Esophagus muscularis mucosa (tissue), 4 donors: ENCODE measurements at places on chromosomes 7 and 10. TPM values are rescaled to one million over a fixed set of nuclear protein-coding genes. Genes with fewer than 3 reads are reported as not detected.
A peak's percentile ranks its signal among the peaks of the same experiment; 100 is the strongest.

- H3K27ac ChIP-seq: no peak overlapping the region
- no peaks in the 10 kb centered on the region for H3K27me3 ChIP-seq
Observed at GRCh38 chr10:71473671-71474599, 77.2 kb downstream of the CDH23 start.

GRCh38 chr10:70587045-70587658 is 15.4 kb downstream of the PRF1 start:
- no peak overlapping the region for H3K27ac ChIP-seq
- no peak overlapping the region for H3K4me3 ChIP-seq
- no peaks in the 10 kb centered on the region for H3K36me3 ChIP-seq
- DNase-seq: no peak
- peaks cover 21% of the 10 kb centered on the region for H3K4me1 ChIP-seq
- no peaks in the 10 kb centered on the region for H3K27me3 ChIP-seq

- no peak overlapping the region for H3K4me3 ChIP-seq
- H3K36me3 ChIP-seq: no peaks in the 10 kb centered on the region
- no peaks in the 10 kb centered on the region for H3K4me1 ChIP-seq
Observed at GRCh38 chr7:155998766-155999630, 186.7 kb upstream of the SHH start.

DNA sequence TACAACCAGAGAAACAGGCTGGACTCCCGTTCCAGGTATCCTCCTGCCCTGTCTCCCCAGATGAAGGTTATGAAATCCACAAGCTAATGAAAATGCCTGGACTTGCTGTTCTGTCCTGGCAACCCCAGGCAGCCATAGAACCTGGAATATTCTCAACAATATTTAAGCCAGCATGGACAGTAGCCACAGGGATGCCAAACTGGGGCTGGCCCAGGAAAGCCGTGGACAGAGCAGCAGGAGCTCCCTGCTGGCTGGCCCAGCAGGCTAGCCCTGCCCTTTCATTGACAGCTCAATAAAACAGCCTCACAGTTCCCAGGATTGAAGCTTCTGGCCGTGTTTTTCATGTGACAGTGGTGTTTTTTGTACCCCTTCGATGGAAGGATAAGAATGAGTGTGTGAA is 230.6 kb downstream of the BMPER start:
- H3K4me1 ChIP-seq: peaks cover 3% of the 10 kb centered on the region
- DNase-seq: no peak
- no peaks in the 10 kb centered on the region for H3K36me3 ChIP-seq
- H3K27me3 ChIP-seq: no peaks in the 10 kb centered on the region
- H3K27ac ChIP-seq: no peak overlapping the region
- H3K4me3 ChIP-seq: no peak overlapping the region

GRCh38 chr7:29146057-29146706 is at the start of gene CPVL:
Gene CPVL (minus strand): TSS chr7:29146537. CDS start chr7:29121061, 25,476 bp downstream.
- H3K27ac ChIP-seq: no peak within 1 kb of the TSS
- peaks cover 7% of the 10 kb centered on the region for H3K27me3 ChIP-seq
- H3K36me3 ChIP-seq: no peaks in the 10 kb centered on the region
- H3K4me1 ChIP-seq: peaks cover 13% of the 10 kb centered on the region
- H3K4me3 ChIP-seq: peak within 1 kb of the TSS; percentile 44
- peak; percentile 82 for DNase-seq

GRCh38 chr10:86261941-86262687 is 104.5 kb downstream of the GRID1 start:
- peaks cover 11% of the 10 kb centered on the region for H3K4me1 ChIP-seq
- DNase-seq: no peak
- H3K36me3 ChIP-seq: no peaks in the 10 kb centered on the region
- no peak overlapping the region for H3K27ac ChIP-seq
- no peak overlapping the region for H3K4me3 ChIP-seq

DNA sequence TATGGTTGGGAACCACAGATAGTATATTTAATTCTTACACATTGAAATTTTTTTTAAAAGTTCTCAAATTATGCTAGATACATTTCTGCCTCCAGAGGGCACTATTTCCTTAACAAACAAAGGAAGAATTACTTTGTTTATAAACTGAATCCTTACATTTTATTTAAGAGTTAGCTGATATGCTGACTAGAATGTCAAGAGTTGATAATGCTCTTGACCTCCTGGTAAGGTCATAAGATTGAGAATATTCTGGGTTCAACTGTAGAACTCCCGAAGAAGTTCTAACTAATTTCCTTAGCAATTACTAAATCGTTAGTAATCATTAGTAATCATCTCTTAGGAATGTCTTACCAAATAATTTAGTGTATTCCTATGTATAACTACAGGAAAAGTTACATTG is 95.3 kb upstream of the CYP26C1 start:
- no peak for DNase-seq
- no peaks in the 10 kb centered on the region for H3K36me3 ChIP-seq
- no peaks in the 10 kb centered on the region for H3K4me1 ChIP-seq
- H3K4me3 ChIP-seq: no peak overlapping the region
- no peak overlapping the region for H3K27ac ChIP-seq

DNA sequence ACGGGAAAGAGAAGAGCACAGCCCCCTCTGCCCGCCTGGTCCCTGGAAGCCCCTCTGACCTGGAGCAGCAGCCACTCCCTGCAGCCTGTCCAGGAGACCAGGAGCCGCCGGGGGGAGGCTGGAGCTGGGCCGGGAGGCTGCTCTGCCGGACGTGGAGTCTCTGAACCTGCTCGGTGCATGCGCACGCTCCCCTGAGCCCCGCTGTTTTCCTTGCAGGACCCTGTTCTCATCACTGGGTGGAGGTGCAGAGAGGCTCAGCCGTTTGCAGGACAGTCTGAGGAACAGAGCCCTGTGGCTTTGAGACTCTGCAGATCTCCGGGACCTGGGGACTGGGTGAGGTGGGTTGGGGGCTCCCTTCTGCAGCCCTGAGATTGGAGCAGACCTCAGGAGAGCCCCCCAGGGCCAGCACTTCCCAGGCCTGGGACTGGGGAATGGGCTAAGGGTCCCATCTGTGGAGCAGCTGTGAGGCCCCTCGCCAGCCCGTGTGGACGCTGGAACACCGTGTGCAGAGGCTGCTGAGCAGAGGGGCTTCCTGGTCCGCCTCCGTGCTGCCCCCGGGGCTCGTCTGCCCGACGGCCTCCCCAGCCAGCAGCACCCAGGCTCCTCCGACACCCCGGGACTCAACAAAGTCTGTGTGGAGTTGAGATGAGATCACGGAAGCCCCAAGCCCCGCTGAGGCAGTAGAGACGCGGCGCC is 48.5 kb upstream of the ADGRA1 start:
- H3K4me1 ChIP-seq: no peaks in the 10 kb centered on the region
- H3K4me3 ChIP-seq: no peak overlapping the region
- H3K27me3 ChIP-seq: no peaks in the 10 kb centered on the region

DNA sequence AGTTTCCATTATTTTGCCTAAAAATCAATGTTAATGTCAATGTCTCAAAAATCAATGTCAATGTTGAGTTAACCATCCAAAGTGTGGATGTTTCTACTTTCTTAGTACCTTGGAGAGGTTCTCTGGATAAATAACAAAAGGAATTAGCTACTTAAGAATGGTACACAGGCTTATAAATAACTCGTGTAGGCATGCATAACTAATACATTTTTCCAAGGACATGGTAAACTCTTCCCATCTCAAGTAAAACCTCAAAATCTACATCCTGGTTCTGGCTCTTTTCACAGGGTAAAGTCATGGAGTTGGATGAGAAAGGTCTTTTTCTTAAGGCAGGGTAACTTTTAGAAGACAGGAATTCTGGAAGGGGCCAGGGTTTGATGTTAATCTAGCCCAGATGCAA is 59.9 kb downstream of the CAV1 start:
- no peak overlapping the region for H3K27ac ChIP-seq
- H3K36me3 ChIP-seq: no peaks in the 10 kb centered on the region
- H3K4me3 ChIP-seq: no peak overlapping the region

- H3K4me3 ChIP-seq: no peak overlapping the region
- no peaks in the 10 kb centered on the region for H3K36me3 ChIP-seq
- DNase-seq: no peak
- H3K4me1 ChIP-seq: peaks cover 32% of the 10 kb centered on the region
- H3K27me3 ChIP-seq: no peaks in the 10 kb centered on the region
Observed at GRCh38 chr7:610531-611280, 91.1 kb upstream of the PDGFA start.

- H3K4me3 ChIP-seq: no peak overlapping the region
- no peaks in the 10 kb centered on the region for H3K27me3 ChIP-seq
- peaks cover 26% of the 10 kb centered on the region for H3K36me3 ChIP-seq
- H3K27ac ChIP-seq: no peak overlapping the region
- H3K4me1 ChIP-seq: no peaks in the 10 kb centered on the region
Observed at GRCh38 chr7:87852306-87852705, 23.9 kb downstream of the SLC25A40 start.

DNA sequence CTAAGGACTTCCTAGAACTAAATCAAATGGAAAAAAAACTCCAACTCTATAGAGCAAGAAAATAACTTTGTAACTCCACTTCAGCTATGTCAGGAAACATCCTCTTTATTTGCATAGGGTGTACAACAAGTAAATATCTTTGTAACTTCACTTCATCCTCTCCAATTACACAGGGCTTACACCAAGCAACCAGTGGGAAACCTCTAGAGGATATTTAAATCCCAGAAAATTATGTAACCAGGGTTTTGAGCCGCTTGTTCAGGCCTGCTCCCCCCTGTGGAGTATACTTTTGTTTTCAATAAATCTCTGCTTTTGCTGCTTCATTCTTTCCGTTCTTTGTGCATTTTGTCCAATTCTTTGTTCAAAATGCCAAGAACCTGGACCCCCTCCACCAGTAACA is 22.2 kb downstream of the LIPJ start:
- H3K4me1 ChIP-seq: no peaks in the 10 kb centered on the region
- DNase-seq: no peak
- no peak overlapping the region for H3K27ac ChIP-seq
- H3K27me3 ChIP-seq: no peaks in the 10 kb centered on the region

GRCh38 chr10:100759331-100759730 is 13.9 kb downstream of the PAX2 start:
- H3K4me1 ChIP-seq: no peaks in the 10 kb centered on the region
- H3K4me3 ChIP-seq: no peak overlapping the region
- peaks cover 79% of the 10 kb centered on the region for H3K27me3 ChIP-seq
- H3K36me3 ChIP-seq: no peaks in the 10 kb centered on the region
- no peak overlapping the region for H3K27ac ChIP-seq

GRCh38 chr7:70670288-70670687 is 461.7 kb upstream of the GALNT17 start:
- H3K4me3 ChIP-seq: no peak overlapping the region
- peaks cover 8% of the 10 kb centered on the region for H3K4me1 ChIP-seq
- H3K27ac ChIP-seq: no peak overlapping the region

DNA sequence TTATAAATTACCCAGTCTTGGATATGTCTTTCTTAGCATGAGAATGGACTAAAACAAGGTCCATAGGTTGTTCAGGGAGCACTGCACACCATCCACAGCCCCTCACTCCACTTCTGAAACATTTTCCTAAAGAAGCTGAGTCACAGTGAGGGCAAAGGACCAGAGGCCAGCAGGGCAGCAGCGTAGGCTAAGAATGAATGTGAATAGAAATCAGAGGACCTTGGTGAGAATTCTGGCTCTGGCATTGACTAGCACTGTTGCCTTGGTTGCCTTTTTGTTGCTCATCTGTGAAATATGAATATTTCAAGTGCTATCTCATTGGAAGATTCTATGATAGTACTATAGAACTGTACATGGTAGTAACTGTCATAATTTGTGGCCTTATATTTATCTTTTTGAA is 41.7 kb upstream of the TOMM7 start:
- DNase-seq: no peak
- no peak overlapping the region for H3K27ac ChIP-seq
- H3K4me3 ChIP-seq: no peak overlapping the region

GRCh38 chr7:7703427-7703826 is 15.0 kb downstream of the RPA3 start:
- DNase-seq: no peak
- no peak overlapping the region for H3K4me3 ChIP-seq
- peaks cover 33% of the 10 kb centered on the region for H3K4me1 ChIP-seq
- H3K27me3 ChIP-seq: no peaks in the 10 kb centered on the region
- no peak overlapping the region for H3K27ac ChIP-seq

- peaks cover 20% of the 10 kb centered on the region for H3K4me1 ChIP-seq
- H3K27ac ChIP-seq: peak overlapping the region; percentile 57
- H3K27me3 ChIP-seq: peaks cover 10% of the 10 kb centered on the region
- DNase-seq: no peak
- H3K4me3 ChIP-seq: peak overlapping the region; percentile 60
- H3K36me3 ChIP-seq: no peaks in the 10 kb centered on the region
Observed at GRCh38 chr7:128938544-128939074, 882 bp downstream of the IRF5 start.

DNA sequence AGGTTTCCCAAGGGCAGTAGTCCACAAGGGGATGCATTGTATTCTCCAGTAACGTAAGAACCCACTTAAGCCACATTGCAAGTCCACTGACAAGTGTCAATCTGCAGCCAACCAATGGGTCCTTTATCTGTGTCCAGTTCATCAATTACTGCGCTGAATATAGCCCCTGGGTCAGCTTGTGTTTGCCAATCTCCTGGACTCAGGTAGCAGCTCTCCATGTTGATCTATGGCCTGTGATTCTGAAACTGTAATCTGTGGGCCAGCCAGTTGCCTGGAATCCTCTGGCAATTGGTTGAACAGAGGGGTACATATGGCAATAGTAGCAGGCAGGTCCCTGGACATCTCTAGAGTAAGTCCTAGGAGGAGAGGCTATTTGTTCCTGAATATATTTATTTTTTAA is 8.8 kb upstream of the TMEM248 start:
- H3K4me3 ChIP-seq: no peak overlapping the region
- H3K27me3 ChIP-seq: no peaks in the 10 kb centered on the region
- no peak overlapping the region for H3K27ac ChIP-seq
- H3K36me3 ChIP-seq: no peaks in the 10 kb centered on the region
- no peaks in the 10 kb centered on the region for H3K4me1 ChIP-seq

- no peak overlapping the region for H3K4me3 ChIP-seq
- DNase-seq: no peak
- H3K36me3 ChIP-seq: no peaks in the 10 kb centered on the region
- H3K27ac ChIP-seq: no peak overlapping the region
- H3K4me1 ChIP-seq: peaks cover 4% of the 10 kb centered on the region
Observed at GRCh38 chr7:33909318-33909717, 4.0 kb downstream of the BMPER start.

Gene SPDYE18
- 1.7 TPM for total RNA-seq

Gene SPDYE1
- total RNA-seq: not detected

Gene LLCFC1
- total RNA-seq: not detected

Gene FOXI2
- 0.17 TPM for total RNA-seq

Gene HKDC1
- total RNA-seq: not detected

Gene PDZD7
- 0.75 TPM for total RNA-seq

Gene DRGX
- total RNA-seq: not detected

Gene GLRX3
- total RNA-seq: 44.9 TPM
